Progenitor cell of endocrine pancreas (in vitro differentiated cells): ENCODE measurements at places on chromosomes 11 and 22.

GRCh38 chr11:93039531-93040240 is 70.2 kb downstream of the MTNR1B start:
- no peak for DNase-seq

- no peak for DNase-seq
Observed at GRCh38 chr22:44572414-44573207, 74.6 kb upstream of the RTL6 start.

DNA sequence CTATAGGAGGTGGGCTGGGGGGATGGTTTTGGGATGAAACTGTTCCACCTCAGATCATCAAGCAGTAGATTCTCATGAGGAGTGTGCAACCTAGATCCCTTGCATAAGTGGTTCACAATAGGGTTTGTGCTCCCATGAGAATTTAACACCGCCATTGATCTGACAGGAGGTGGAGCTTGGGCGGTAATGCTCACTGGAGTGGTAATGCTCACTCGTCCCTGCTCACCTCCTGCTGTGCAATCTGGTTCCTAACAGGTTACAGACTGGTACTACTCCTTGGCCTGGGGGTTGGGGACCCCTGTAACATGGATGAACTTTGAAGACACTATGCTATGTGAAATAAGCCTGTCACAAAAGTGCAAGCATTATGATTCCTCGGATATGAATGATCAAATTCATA is 87.0 kb upstream of the CLNS1A start:
- no peak for DNase-seq

- DNase-seq = no peak
Observed at GRCh38 chr11:1567721-1568100, 4.4 kb downstream of the DUSP8 start.

GRCh38 chr11:5658318-5658717 is 26.6 kb downstream of the TRIM5 start:
- no peak for DNase-seq

DNA sequence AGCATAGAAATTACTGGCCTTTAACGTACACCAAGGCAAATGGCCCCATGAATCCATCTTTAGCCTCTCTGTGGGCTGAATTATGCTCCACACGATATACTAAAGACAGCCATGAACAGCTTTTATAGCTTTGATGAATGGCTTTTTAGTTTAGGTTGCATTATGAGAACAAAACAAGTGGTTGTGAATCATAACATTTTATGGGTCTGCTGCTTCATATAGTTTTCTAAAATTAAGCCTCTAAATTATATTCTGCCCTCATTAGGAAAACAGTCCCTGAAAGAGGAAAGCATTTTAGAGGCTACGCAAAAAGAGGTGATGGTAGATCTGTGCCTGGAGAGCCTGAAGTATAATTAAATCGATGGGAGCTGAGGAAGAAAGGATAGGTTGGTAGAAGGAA is 221.3 kb downstream of the CADM1 start:
- no peak for DNase-seq

- peak; percentile 5 for DNase-seq
Observed at GRCh38 chr22:49763138-49763537, 64.5 kb downstream of the BRD1 start.

DNA sequence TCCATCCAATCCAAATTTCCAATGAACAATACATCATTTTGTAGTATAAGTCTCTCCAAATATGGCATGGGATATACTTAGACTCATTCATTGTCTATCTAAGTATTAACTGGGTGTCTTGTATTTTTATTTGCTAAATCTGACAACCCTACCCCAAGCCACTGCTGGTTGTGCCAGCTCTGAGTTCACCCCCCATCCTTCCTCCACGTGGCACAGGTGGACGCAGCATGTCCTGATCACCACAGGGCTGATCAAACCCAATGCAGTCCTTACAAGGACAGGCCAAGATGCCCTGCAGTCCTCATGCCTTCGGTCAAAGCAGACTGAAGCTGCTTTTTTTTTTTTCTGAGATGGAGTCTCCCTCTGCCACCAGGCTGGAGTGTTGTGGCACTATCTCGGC is 62.8 kb downstream of the SYN3 start:
- no peak for DNase-seq

- no peak for DNase-seq
Observed at GRCh38 chr11:68665436-68665835, 18.9 kb upstream of the GAL start.

DNA sequence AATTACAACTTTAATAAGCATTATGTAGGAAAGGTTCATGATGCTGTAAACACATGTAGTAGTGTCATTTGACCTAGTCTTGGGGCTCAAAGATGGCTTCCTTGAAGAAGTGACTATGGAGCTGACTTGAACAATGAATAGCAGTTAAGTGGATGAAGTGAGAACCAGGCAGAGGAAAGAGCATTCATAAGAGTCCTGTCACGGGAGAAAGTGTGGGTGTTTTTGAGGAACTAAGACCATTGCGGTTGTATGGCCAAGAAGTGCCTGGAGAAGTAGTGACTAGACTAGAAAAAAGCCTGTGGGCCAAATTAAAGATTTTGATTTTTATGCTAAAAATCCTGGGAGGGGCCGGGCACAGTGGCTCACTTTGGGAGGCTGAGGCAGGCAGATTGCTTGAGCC is 7.2 kb upstream of the IL18BP start:
- DNase-seq = no peak

DNA sequence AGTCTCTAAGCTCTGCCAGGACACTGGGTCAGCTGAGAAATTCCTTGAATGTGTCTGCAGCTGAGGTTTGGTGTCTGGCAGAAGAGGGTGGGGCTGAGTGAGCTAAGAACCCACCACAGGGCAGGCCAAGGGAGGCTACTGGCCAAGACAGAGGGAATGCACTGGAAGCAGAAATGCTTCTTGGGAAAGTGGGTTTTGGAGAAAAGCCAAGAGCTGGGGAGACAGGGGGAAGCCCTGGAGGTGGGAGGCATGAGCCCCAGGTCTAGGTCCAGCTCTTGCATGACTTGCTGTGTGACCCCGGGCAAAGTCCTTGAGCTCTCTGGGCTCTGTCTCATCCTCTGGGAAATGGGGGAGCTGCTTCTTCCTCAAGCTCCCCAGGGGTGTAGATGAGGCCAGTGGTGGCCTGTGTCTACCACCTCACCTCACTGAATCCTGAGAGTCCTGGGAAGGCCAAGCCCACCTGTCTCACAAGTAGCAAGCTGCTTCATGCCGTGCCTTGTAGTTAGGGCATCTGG is 2.3 kb downstream of the MMP11 start:
- DNase-seq = no peak

DNA sequence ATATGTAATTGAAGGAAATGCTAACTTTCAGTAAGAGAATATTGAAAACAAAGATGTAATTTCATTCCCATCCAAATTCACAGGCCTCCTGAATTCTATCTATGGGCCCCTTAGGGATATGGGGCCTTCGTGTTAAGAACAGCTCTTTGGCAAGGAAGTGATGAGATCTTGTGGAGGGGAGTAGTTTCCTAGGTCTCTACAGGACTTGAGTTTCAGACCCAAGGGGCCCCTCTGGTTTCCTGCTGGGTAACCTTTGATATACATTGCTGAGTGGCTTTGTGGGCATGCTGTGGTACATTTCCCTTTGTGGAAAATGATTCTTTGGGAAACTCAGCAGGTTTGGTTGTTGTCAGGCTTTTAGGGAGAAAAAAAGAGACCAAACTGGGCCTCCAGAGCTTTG is 6.2 kb downstream of the STIM1 start:
- DNase-seq = no peak

GRCh38 chr11:92916299-92916698 is 53.2 kb upstream of the MTNR1B start:
- DNase-seq = no peak

GRCh38 chr11:128501008-128501407 is 86.3 kb downstream of the ETS1 start:
- no peak for DNase-seq

GRCh38 chr11:113345978-113346377 is 31.6 kb downstream of the TTC12 start:
- DNase-seq = no peak

DNA sequence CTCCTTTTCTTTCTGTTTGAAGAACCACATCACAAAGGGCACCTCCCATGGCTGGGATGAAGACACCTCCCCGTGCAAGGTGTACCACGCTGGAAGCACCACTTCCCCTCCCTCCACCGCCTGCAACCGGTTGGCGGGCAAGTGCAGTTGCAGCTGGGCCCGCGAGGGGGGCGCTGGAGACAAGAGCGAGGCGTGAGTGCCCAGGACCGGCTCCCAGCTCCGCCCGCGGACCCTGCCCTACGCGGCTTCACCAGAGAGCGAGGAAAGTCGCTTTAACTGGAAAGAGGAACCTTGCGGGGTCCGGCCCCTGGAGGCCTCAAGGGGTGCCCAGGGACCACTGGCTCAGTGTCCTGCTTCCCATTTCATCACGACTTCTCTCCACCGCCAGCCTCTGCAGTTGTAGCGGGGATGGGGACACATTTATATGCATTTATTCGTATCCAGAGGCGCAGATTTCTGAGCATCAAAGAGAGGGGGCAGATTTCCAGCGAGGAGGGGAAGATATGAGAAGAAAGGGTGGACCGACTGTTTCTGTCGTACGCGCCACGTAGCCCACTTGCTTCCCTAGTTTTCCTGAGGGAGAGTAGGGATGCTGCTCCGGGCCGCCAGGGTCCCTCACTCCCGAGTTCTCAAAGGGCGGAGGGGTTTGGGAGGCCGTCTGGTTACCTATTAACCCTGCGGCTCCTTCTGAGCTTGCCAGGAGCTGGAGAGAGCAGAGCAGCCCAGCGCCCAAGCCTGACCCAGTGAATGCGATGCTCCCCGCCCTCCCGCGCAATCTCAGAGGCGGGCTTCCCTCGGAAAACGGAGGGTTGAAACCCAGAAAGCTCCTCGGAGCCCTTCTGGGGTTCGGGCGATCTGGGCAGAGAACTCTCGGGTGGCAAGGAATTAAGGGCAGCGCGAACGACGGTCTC is 3.5 kb downstream of the ESAM start:
- DNase-seq = peak; percentile 77

DNA sequence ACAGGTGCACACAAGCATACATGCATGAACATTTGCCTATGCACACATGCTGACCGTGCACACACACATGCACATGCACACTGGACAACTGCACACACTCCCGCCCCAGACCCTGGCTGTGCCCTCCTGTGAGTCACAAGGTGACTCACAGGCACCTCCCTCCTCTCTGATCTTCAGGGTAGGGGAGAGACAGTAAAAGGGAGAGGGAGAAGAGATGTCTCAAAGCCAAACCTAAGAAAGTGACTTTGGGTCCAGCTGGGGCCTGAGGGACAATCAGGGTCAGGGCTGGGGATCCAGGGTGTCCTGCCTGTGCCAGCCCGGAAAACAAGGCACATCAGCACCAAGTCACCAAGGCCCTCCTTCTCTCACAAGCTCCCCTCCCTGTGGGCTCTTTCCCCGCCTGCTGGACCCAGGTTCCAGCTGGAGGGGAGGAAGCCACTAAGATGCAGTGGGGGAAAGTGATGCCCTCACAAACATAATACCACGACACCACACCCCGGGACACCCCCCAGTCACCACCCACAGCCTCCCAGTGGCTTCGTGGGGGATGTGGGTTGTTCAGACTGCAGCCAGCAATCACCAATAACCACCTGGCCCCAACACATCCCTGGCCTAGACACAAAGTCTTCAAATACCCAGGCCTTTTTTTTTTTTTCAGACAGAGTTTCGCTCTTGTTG is 39.3 kb downstream of the PDGFB start:
- no peak for DNase-seq

DNA sequence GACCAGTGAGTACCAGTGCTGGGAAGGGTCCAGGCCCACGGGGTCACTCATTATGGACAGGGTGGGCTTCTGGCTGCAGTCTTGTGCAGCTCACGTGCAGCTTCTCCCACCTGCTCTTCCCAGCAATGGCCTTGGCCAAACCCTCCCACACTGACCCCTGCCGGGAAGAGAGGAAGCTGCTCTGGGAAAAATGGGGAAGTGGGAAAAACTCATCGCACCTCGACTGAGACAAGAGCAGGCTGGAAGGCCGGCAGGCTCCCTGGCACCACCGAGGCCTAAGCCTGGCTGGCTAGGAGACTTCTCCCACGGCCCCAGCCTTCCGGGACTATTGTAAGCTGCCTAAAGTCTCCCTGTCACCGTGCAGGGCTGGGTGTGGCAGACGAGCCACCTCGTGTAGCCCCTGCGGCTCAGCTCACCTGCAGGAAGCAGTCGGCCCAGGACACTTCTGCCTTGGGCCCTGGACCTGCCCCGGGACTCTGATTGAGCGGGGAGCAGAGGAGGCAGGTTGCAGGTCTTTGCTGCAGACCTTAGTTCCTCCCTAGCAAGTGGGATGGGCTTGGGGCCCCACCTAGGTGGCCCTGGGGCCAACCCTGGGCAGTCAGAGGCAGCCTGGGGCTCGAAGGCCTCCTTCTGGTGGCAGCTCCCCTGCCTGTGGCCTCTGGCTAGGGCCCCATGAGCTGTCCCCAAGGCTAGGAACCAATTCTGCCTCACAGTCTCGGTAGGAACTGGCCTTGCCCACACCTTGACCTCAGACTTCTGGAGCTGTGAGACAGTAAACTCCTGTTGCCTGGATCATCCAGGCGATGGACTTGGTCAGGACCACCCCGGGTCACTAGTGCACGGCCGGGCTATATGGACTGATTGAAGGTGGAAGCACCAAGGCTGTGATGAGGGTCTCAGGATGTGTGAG is 23.1 kb downstream of the MRGPRG start:
- DNase-seq = no peak

- DNase-seq = no peak
Observed at GRCh38 chr11:110734790-110735189, 22.6 kb upstream of the ARHGAP20 start.

DNA sequence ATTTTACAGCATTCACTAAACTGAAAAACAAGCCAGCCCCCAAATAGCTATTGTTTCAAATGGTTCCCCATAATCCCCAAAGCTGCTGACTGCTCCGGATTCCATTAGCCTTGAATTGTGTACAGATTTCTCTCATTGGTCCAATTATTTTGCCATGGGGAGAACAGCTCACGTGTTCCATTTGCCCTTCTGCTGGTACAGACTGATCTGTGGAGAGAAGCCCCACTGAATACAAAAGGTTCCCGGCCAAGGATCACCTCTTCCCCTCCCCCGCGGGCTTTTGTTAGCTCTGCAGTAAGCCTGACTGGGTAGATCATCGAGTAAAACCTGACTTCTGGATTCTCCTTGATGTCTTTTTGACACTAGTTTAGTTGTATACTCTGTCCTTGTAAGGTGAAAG is 9.1 kb upstream of the MAPK8IP1 start:
- DNase-seq = no peak

DNA sequence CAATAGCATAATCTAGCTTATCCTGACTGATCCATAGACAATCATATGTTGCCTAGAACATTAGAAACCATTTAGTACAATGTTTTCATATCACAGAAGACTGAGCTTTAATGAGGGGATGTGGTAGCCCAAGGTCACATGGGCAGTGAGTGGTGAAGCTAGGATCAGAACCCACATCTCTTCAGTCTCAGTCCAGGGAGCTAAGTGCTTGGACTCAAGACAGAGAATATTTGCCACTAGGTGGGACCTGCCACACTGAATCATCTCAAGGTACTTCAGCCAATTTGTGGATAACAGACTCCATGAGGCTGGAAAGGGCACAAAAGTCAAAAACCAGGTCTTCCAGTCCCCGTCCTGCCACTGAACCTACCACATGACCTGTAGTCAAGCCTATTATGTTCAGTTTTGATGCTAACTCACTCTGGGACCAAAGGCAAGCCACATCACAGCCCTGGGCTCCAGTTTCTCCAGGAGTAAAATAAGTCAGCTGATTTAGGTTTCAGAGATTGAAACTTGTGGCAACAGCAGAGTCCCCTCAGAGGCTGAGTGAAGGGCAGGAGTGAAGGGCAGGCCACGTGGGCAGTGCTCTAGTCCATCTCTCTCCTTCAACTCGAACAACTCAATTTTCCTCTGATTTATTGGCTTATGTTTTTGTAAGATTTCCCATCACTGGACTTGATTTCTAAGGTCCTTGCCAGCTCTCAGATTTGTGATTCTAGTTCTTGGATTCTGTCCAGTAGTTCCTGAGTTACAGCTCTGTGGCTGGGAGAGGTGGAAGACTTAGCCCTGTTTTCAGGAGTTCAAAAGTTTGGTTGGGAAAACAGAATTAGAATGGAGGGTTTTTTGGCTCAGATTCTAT is 84.6 kb upstream of the PHOX2A start:
- DNase-seq = no peak
